Activated CD4-positive, alpha-beta T cell treated with anti-CD3 and anti-CD28 coated beads for 4 hours (primary cell): ENCODE measurements at places on chromosomes 3 and 15.

GRCh38 chr15:101310161-101310480 lies 15.1 kb upstream of the SNRPA1 start:
- DNase-seq, result no peak

GRCh38 chr3:146243559-146243958 lies 7.3 kb downstream of the PLSCR4 start:
- DNase-seq, result no peak

DNA sequence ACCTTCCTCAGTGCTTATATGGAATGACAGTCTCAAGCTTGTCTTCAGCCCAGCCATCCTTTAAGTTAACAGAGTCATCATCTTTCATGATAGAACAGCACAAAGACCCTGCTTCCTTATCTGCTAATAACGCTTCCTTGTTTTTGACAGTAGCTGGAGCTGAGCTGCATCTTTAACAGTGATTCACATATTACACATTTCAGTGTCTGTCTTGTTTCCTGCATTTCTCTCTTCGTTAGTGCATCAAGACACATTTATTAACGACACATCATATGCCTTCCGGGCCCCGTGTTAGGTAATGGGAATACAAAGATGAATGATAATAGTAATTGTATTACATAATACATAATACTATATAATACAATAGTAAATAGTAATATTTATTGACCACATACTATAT lies 30.2 kb upstream of the GREM1 start:
- no peak for DNase-seq

GRCh38 chr15:69997161-69997485 lies 100.6 kb downstream of the TLE3 start:
- DNase-seq, result no peak

- no peak for DNase-seq
Observed at GRCh38 chr3:110858549-110858948, 213.1 kb upstream of the NECTIN3 start.

DNA sequence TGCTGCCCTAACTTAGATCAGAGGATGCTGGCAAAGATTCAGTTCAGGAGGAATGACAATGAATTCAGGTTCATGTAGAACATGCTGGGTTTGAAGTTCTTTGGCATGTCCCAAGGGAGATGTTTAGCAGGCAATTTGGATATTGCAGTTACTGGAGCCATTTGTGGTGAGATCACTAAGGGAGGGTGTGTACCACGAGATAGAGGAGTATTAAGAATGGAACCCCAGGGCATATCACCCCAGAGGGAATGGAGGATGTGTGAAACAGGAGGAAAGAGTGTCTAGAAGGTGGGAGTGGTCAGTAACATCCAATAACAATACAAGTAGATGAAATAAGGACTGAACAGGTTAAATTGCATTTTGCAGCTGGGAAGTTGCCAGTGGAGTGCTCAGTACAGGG lies 87.1 kb downstream of the CCR1 start:
- DNase-seq, result no peak

- DNase-seq, result no peak
Observed at GRCh38 chr3:4935347-4935746, 43.9 kb upstream of the BHLHE40 start.

DNA sequence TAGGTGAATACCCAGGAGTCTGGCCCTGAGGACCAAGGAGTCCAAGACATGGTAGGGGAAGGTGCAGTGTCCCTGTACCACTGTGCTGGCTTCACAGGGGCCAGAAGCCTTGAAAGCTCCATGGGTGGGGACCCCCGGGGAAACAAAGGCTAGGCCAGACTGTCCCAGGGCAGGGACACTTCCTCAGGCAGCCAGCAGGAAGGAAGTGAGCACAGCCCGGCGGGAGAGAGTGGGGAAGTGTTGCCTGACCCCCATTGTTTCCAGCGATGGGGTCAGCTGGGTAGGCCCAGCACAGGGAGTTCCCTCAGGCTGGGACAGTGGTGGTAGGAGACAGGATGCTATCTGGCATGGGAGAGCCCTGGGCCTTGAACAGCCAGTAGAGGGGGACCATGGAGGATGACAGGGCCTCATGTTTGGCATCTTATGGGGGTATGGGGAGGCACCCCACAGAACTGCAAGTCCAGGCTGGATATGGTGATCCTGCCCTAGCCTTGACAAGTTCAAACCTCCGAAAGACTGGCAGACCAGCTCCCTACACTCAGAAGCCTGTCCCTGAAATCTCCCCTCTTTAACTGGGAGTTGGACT lies 1.2 kb upstream of the HYAL2 start:
- no peak for DNase-seq

DNA sequence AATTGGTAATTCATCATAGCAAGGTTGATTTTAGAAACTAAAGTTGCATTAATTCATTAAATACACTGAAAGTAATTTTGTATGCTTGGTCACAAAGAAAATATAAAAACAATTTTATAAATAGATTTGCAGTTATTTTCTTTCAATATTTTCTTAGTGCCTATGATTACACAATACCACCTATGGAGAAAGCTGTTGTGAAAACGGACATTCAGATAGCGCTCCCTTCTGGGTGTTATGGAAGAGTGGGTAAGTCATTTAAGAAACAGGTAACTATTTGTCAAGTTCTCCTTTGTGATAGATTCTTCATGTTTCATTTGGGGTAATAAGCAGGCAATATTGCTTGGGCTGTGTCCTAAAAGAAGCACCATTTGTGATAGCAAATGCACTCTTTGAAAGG lies 3.0 kb downstream of the DUT start:
- DNase-seq, result no peak

GRCh38 chr3:18780959-18781358 lies 355.8 kb upstream of the SATB1 start:
- DNase-seq, result no peak

GRCh38 chr3:143366672-143367071 lies 247.1 kb downstream of the CHST2 start:
- DNase-seq, result no peak

GRCh38 chr3:151827816-151828215 lies 13.9 kb downstream of the AADAC start:
- no peak for DNase-seq

GRCh38 chr3:45987368-45988291 lies 8.0 kb downstream of the FYCO1 start:
- no peak for DNase-seq

DNA sequence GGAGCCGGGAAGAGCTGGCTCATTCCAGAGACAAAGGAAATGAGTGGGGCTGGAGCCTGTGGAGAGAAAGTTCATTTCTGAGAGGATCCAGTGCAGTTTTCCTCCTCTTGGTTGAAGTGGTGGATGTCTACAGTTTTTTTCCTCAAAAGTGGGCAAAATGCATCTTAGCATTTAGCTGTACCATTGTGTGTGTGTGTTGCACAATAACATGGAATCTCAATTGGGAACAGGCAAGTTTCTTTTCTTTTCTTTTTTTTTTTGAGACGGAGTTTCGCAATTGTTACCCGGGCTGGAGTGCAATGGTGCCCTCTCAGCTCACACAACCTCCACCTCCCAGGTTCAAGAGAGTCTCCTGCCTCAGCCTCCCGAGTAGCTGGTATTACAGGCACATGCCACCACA lies 101.5 kb upstream of the UBE2E1 start:
- no peak for DNase-seq

DNA sequence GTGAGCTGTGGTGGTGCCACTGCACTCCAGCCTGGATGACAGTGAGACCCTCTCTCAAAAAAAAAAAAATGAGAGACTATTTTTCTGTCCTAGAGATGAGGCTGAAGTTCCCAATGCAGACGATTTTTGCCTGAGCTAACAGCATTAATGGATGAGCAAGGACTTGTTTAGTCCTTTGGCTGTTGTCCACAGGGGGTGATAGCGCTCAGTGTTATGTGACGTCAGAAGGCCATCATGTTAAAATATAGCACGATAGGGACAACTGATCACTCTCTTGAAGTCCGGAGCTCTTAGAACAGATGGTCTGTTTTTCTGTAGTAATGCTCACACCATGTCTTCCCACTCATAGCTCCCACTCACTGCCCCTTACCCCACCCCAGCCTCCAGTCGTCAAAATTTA lies 6.8 kb downstream of the TRNT1 start:
- no peak for DNase-seq

GRCh38 chr3:89859757-89860156 lies 752.3 kb downstream of the EPHA3 start:
- DNase-seq, result no peak

DNA sequence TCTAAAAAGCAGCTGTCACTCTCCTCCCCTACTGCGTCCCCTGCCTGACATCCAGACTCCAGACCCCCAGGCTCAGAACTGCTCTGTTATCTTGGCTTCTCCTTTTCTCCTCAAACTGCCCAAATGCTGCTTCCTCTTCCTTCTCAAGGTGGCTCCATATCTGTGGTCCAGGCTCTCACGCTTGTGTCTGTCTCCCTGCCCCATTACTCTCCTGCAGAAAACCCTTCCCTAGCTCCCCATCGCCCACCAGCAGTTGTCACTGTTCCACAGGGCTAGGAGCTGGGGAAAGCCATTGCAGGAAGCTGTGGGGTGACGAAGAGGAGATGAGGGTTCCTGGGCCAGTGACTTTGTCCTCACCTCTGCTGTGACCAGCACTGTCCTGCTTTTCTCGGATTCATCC lies 30.7 kb upstream of the CGNL1 start:
- no peak for DNase-seq

GRCh38 chr15:52368402-52368801 lies 72.8 kb upstream of the MYO5C start:
- no peak for DNase-seq

GRCh38 chr3:139044366-139045210 lies at the start of gene PRR23C:
Gene PRR23C (minus strand): TSS chr3:139044892. CDS start chr3:139044620, 272 bp downstream.
- DNase-seq, result no peak

DNA sequence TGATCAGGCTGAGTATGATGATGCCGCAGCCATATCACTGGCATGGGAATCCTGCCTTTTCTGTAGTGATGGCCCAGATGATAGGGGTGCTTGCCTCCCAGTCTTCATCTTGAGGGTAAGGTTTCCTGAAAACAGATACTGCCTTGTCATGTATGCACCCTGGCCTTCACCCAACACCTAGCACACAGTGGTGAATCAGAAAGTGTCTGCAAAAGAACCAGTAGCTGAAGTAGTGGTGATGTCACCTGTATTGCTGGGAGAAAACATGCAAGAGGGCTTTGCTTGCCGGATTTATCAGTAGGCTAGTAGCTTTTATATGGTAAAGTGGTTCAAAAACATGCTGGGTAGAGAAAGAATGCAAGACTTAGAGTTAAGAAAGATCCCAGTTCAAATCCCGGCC lies 419.8 kb upstream of the WNT5A start:
- no peak for DNase-seq

GRCh38 chr3:65669163-65669875 lies 369.4 kb downstream of the MAGI1 start:
- DNase-seq, result no peak

GRCh38 chr3:9340472-9340902 lies 22.4 kb upstream of the THUMPD3 start:
- no peak for DNase-seq

- no peak for DNase-seq
Observed at GRCh38 chr3:142808103-142808917, 80.6 kb downstream of the PCOLCE2 start.

DNA sequence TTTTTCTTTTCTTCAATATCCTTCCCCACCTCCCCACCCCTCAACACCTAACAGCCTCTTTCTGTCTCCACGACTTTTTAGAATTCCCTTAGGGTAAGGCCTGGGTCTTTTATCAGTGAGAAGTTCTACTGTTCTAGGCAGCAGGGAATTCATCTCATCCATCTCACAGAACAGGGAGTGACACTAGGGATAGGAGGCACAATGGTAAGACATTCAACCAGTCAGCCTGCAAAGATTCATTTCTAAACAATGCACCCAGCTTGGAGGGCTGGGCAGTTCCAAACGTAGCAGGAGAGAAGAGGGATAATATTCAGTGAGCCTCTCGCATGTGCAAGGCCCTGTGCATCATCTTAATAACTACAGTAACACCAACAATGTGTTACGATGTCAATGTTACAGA lies 43.6 kb downstream of the LRIG1 start:
- no peak for DNase-seq

DNA sequence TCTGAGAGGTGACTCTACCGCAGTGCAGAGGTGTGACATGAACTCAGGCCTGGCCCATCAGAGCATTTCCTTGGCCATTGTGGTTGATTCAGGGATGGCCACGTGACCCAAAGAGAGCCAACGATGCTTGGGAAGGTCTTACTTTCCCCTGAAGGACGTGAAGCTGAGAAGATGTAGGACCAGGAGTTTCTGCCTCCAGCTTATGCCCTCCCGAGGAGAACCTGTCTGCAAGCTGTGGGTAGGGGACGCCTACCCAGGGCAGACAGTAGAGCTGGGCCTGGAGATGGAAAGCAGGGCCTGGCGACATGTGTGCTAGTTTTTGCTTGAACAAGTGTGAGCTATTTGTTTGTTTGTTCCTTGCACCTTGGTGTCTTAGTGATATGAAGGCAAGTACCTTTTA lies 89.4 kb downstream of the RPLP1 start:
- DNase-seq, result no peak

DNA sequence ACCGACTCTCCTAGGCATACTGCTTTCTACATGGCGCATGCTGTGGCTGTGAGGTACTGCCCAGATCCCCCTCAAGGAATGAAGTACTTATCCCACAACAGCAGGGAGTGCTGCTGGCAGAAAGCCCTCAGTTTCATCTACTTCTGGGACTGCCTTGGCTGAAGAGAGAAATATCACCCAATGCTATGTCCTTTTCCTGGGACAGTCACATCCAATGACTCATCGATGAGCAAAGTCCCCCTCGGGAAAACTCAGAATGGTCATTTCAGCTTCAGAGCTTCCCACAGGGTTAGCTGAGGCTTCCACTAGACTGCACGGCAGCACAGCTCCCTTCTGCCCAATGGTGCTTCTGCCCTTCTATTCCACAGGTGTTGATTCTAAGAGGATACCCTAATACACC lies 3.6 kb upstream of the NMD3 start:
- no peak for DNase-seq

GRCh38 chr3:59655418-59656015 lies 605.7 kb upstream of the CFAP20DC start:
- no peak for DNase-seq

DNA sequence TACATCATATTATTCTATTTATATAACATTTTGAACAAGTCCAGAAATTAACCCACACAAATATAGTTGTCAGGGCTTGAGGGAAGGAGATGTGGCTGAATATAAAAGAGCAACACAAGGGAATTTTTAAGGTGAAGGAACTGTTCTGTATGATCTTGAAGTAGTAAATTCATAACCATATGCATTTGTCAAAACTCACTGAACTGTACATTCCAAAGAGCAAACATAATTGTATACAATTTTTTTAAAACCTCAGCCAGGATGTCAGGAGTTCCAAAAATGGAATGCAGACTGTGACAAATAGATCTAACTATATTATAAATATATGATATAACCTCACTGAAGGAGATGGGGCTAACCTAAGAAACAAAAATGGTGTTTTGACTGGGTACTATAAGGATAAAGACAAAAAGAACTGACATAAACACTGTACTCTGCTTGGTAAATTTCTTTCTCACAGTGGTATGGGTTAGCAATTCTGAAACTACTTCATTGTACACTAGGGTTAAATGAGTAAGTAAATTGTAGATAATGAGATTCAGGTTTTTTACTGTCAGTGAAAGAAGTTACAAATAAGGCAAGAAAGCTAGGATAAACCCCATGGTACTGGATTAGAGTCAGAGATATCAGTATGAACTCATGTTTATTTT lies 14.4 kb downstream of the GOLGB1 start:
- DNase-seq, result no peak
